Stimulated activated CD8-positive, alpha-beta memory T cell treated with anti-CD3 and anti-CD28 coated beads, Interleukin-7, amount 100 ng/mL, for 1 hour (primary cell): ENCODE measurements at places on chromosomes 2 and 18.

GRCh38 chr2:7611750-7612149 is 694.5 kb downstream of the RNF144A start:
- DNase-seq = no peak

- no peak for DNase-seq
Measured at GRCh38 chr2:109516445-109517117, 97.2 kb downstream of the SEPTIN10 start.

DNA sequence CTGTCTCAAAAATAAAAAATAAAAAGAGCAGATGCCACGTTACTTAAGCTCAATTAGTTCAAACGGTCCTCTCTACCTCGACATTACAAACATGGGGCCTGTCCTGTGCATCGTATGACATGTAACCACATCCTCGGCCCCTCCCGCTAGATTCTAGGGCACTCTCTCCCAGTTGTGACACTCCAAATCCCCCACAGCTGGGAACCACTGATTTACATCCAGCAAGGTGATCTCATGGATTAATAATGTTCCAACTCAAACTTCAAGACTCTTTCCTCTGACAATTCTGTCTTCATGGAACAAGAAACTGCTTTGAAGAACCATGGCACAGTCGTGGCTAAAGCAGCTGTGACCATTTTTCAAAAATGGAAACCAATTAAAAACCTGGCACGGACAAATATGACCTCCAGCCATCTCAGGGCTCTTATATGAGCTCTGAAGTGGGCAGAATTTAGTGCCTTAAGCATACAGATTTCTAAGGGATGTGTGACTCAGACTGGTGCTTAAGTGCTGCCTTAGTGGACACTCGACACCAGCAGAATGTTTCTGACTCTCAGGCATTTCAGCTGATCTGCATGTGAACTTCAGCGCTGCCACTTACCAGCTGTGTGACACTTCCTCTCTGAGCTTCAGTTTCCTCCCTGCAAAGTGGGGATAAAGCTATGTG is 31.7 kb upstream of the ASAP2 start:
- no peak for DNase-seq

DNA sequence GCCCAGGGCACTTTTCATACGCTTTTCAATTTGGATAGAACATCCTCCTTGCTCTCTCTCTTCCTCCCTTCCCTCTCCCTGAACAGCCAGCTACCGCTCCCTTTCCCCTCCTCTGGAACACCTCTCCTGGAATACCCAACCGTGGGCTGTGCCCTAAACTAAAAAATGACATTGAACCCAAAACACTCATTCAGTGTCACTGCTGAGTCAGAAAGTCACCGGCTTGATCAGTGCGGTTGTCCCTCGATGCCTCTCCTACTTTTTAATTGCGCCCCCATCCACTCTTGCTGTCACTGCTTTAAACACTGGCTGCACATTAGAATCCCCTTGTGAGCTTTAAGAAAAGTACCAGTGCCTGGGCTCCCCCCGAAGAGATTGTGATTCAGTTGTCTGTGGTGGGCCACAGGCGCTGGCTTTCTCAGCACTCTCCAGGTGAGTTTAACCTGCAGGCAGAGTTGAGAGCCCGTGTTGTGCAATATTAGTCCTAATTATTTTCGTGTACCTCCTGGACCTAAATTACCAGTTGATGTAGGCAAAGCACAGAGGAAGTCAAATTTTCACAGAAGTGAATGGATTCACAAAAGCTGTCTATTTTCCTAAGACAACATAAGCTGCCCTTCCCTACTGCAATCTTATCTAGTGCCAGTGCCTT is 302.0 kb downstream of the PRKCE start:
- DNase-seq = no peak

DNA sequence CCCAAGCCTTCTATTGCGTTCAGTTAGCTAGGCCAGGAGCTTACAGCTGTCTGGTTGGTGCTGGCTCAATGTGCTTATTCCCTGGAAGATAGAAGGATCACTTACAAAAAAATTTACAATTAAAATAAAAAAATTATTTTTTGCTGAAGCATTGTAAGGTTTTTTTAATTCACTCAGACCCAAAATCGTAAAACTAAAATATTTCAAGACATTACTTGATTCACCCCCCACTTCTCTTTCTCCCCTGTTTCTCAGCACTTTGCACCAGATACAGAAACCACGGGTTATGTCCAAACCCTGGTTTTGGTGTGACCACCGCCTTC is 911 bp upstream of the PTPRM start:
- no peak for DNase-seq

- DNase-seq = no peak
Measured at GRCh38 chr2:241904011-241904718, 34.6 kb downstream of the RTP5 start.

DNA sequence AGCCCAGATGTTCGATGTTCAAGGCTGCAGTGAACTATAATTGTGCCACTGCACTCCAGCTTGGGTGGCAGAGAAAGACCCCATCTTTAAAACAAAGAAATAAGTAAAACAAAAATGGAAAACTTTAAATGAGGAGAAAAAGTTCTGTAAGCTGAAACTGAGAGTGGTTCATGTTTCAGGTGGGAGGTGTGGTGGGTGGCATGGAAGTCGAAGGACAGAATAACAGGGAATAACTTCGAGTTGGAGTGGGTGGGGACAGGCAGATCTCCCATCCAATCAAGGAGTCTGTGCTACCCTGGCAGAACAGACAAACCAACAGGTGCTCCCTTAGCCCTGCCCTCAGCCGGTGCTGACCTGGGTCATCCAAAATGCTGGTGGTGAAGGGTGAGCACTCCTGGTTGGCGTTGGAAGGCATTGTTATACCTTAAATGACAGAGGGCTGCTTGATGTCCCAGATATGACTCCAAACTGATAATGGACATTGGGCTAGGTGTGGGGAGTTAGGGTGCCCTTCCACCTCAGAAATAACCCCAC is 328.4 kb downstream of the DYSF start:
- DNase-seq = no peak

DNA sequence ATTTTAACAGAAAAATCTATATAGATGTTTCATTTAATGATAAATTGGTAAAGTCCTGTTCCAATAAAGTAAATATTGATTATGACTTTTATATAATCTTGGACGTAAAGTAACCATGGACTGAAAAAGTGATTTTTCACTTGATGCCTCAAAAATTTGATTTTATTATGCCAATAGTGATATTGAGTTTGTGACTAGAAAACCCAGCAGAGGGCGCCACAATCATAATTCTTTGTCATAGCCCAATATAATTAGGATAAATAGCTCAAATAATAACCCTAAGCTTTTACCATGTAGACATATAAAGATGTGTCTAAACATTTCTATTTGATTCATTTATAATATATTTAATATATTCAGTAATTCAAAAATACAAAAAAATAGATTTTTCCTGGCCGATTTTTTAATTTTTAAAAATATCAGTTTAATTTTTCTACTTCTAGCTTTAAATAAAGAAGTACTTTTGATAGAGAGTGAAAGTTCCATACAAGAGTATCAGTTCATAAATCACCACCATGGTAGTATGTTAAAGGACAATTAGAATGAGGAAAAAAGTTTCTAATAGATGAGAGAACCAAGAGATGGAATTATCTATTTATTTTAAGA is 30.7 kb downstream of the CAMKMT start:
- peak; percentile 19 for DNase-seq

- no peak for DNase-seq
Measured at GRCh38 chr2:121333231-121333630, 48.2 kb upstream of the TFCP2L1 start.

- DNase-seq = no peak
Measured at GRCh38 chr18:63783394-63783793, 8.2 kb downstream of the SERPINB7 start.

DNA sequence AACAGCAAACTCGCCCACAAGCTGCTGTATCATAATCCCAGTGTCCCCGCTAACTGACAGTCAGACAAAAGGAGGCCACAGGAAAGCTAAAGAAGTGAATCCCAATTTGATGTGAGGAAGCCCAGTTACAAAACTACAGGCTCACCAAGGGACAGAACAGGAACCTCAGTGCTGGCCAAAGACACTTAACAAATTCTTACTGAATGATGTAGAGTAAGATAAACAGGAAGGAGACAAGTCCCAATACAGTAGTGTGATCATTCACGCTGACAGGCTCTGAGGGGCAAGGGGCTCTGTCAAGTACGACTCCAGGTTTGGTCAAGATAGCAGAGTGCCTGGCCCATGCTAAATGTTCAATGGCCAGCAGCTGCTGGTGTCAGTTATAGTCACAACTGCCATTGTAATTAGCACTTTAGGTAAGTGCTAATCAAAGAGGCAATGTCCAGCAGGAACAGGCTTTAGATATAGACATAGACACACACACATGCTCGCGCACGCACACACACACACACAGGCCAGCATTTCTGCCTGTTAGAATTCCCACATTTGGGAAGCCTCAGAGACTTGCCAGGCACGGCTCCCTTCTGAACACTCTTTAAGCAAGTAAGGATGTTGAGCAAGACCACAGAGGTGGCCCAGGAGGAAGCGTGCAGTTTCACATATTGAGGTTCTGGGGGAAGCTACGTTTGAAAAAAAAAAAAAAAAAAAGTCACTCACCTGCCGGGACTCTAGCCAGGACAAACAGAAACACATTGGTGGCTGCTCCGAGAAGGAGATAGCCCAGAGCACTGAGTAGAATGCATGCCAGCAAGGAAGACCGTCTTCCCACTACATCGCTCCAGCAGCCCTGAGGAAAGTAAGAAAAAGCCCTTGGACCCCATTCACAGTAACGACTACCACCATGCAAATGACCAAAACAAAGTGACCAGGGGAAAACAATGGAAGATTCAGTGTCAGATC is 35.4 kb upstream of the TMEM182 start:
- DNase-seq = no peak

GRCh38 chr18:57806201-57806977 is 3.3 kb upstream of the ATP8B1 start:
- no peak for DNase-seq

- no peak for DNase-seq
Measured at GRCh38 chr2:52431352-52431760, 1336.2 kb upstream of the CHAC2 start.

DNA sequence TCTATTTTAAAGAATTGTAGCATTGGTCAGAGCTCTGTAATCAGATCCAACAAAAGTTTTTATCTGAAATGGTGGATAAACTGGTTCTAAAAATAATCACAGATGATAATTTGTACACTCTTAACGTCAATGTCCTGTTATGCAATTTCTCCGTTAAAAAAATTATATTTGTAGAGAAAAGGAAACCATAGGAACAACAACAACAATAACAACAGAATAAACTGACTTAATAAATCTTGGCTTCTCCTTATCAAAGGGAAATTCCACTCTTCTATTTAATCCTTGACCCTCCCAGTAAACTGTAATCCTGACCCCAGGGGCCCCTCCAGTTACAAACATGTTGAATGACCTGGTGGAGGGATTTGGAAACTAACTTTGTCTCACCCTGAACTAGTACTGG is 78.6 kb upstream of the ZFP36L2 start:
- DNase-seq = no peak

- no peak for DNase-seq
Measured at GRCh38 chr18:30792051-30792450, 250.5 kb downstream of the DSC3 start.

DNA sequence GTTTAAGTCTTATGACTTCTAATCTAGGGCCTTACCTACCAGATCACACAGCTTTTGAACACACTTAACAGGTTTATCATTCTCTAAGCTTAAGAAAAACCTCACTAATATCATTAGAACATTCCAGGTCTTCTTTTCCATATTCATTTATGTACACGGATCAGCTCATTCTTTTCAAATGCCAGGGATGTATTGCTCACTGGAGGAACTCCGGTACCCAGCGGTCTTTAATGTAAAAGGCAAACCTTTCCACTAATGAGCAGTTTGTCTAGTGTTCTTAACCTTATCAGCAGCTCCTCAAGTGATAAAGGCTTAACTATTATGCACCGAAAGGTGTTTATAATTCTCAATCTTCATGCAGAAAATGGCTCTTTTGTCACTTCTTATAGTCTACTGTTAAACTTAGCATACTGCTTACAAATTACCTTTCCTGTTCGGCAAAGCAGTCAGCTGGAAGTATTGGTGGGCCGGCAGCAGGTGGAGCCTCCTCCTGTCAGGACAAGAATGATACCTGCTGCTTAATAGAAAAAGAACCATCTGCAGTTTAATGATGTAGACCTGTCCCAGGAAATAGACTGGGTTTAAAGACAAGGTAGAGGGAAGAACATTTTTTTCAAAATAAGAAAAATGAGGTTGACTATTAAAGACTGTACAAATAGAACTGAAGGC is 142.7 kb downstream of the FIGN start:
- no peak for DNase-seq

DNA sequence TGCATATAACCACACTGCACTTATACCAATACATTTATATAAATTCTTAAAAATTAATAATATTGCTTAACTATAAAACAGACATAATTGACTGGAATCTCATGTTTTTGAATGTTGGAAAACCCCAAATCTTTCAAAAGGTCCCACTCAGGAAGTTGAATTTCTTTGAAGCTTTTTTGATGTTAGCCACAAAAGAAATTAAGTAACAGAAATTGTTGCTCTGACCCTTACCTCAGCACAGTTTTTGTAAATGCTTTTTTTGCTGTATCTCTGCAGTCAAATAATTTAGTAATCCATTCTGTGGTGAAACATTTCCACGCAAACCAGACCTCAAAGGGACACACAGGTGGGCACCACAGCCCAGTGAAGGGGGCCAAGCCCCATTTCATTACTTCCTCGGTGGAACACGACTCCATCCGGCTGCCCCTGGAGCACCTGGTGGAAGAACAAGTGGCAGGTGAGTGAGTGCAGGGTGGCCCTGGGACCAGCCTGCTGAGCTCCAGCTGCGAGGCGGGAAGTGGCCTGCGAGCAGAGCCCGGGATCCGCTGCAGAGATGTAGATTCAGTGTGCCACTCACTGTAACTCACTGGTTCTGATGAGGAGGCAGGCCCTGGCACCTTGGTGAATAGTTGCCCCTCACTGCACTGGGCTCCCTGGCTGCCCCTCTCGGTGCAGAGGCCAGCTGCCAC is 8.4 kb downstream of the SCLY start:
- DNase-seq = no peak

DNA sequence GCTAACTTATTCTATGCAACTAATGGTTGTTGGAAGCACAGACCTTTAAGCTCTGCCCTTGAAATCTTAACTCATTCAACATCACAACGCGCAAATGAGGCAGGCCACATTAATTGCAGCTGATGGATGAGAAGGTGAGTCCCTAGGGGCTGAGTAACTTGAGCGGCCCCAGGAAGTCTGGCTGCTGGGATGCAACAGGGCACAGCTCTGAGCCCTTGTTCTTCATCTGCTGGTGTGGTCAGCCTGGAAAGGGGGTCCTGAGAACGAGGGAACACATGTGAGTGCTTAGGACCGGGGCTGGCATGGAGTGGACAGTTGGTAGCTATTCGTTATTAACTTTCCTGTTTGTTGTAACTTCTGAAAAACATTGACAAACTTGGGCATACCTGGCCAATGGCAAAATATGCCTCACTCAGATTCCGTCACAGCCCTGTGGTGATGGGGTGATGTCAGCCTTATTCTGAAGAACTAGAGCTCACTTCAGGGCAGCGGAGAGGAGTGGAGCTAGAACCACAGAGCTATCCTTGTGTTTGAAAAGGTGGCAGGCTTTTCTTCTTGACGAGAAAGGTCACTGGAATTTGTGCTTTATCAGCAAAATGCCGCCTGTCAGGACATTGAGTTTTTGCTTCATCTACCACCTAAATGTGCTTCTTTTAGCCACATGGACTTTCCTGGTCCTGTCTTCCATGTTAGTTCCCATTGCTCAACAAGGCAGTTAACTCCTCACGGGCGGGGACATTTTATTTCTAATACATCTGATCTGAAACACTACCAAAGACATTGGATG is 145.9 kb upstream of the FHL2 start:
- DNase-seq = no peak
